ENCODE measurements at places on chromosomes 7 and 10.

DNA sequence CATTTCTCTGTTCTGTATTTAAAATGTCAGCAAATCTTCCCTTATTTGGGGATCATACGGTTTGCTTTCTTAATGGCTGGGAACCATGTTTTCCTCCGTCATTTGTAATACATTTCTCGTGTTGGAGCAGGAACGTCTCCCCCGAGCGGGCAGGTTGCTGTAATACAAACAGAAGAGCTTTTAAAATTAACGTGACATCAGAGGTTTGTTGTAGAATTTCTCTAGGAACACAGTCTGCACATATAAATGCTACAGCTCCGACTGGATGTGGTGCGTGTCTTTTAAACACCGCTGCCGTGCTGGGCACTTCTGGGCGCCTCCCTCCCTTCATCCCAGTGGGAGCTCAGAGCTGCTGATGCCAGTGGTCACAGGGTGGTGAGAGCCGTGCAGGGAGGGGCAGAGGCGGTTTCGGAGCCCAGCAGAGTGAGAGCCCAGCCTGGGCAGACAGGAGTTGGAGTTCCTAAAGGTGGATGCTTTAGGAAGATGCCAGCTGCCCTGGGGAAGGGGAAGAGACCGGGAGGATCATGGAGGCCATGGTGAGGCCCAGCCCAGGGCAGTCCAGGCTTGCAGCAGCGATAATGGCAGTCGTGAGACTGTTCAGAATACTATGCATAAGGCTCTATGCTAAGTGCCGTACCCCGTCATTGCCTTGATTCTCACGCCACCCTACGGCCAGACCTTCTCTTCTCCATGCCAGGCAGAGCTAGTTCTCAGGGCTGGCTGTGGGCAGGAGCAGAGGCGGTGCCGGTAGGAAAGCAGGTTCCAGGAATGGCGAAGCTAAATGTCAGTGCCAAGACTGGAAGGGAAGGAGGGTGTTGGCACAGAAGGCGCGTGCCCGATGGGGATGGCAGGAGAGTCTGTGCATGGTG lies 96.2 kb downstream of the GLRX3 start:
- DNase-seq: no peak

DNA sequence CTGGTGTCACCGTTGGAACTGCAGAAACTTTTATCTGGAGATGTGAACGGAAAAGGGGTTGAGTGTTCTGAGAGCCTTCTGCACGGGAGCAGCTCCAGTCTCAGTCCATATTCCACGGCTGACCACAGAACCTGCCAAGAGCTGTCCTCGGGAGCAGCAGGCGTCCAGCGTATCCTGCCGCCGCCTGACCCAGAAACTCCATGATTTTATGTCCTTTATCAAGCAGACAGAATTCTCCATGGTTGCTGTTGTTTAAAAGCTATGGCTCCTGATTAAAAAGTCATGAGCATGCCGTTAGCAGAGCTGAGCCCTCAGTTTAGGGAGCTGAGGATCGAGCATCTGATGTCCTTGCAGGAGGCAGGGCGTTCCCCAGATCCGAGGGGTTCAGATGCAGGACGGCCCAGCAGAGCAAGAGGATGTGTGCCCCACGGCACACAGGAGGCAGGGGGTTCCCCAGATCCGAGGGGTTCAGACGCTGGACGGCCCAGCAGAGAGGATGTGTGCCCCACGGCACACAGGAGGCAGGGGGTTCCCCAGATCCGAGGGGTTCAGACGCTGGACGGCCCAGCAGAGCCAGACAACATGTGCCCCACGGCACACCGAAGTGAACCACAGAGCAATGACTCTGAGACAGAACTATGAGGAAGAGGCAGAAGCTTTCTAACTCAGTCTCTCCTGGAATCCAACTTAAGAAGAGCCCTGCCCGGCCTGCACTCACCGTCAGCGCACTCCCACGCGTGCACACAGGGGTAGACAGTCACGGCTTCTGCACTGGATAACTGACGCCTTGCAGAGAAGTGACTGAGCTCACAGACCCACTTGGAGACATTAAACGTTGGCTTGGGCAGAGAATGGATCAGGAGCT lies 96.4 kb downstream of the WDR37 start:
- no peak for DNase-seq

- no peak for DNase-seq
Observed at GRCh38 chr10:111506266-111507034, 429.6 kb downstream of the ADRA2A start.

- DNase-seq: no peak
Observed at GRCh38 chr7:11428877-11429581, 403.0 kb downstream of the THSD7A start.

DNA sequence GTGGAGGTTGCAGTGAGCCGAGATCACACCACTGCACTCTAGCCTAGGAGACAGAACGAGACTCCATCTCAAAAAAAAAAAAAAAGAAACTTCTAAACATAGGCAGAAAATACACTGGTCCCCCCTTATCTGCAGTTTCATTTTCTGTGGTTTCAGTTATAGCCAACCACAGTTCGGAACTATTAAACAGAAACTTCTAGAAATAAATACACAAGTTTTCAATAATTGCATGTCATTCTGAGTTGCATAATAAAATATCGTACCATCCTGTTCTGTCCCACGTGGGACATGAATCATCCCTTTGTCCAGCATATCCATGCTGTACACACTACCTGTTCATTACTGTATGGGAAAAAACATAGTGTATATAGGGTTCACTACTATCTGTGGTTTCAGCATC lies 8.0 kb downstream of the XRCC2 start:
- DNase-seq: no peak

GRCh38 chr10:129203819-129204218 lies 263.2 kb upstream of the MGMT start:
- DNase-seq: no peak

- DNase-seq: peak; percentile 22
Observed at GRCh38 chr7:155412416-155413253, 45.3 kb upstream of the EN2 start.

GRCh38 chr7:117807676-117808075 lies 65.6 kb downstream of the CTTNBP2 start:
- no peak for DNase-seq

DNA sequence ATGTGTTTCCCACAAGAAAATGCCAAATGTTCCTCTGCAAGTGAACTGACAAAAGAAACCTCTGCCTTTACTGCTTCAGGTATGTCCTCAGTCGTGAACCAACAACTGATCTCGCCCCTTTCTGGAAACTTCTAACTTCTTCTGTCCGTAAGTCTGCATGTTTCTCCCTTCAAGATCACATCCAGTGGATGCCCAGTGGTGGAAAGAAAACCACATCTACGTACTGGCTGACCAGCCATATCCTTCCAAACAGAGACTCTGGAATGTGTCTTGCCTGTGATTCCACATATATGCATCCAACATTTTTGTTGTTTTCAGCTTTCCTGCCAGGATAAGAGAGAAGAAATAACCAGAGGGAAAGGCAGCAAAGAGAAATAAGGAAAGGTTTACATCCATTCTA lies 152.7 kb downstream of the GLI3 start:
- no peak for DNase-seq

DNA sequence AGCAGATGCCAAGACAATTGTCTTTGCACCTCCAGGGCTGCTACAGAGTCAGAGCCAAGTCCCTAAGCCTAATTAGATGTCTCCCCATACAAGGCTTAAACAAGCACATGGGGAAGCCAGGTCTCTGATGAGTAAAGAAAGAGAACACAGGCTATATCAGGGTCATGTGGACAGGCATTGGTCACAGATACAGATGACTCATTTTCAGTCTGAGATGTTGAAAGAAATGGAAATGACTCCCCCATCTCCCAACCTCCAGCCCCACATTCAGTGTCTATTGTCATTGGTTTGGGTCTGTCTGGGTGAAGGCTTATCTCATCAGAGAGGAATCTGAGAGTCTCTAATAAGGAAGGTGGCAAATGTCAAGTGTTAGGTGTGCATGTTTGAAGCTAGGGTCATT lies 290.1 kb upstream of the KIAA1217 start:
- no peak for DNase-seq

- no peak for DNase-seq
Observed at GRCh38 chr7:7479275-7479805, 56.3 kb downstream of the COL28A1 start.

- no peak for DNase-seq
Observed at GRCh38 chr10:32360241-32360640, 13.3 kb upstream of the EPC1 start.

- DNase-seq: no peak
Observed at GRCh38 chr10:76921383-76922010, 716.1 kb downstream of the KCNMA1 start.

GRCh38 chr7:27314111-27314510 lies 71.5 kb downstream of the EVX1 start:
- DNase-seq: no peak

DNA sequence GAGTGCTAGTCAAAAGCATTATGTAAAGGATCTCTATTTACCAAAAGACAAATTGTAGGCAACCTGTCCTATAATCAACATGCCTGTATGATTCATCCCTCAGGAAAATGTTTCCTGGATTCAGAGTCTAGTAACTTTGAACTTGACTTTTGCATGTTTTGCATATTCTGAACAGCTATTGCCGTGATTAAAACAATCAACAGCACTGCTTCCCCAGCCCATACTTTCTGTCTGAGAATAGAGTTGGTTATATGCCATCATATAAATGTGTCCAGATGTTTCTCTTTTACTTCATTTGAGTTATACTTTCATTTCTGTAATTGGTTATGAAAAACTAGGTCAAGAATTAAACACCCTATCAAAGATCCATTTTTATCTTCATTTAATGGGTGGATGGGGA lies 83.5 kb downstream of the ZMYND11 start:
- no peak for DNase-seq

Data from activated T-cell treated with anti-CD3 and anti-CD28 coated beads for 1 hour (primary cell).